ENCODE measurements at places on chromosomes 3 and 15. TPM values are rescaled to one million over a fixed set of nuclear protein-coding genes. Genes with fewer than 3 reads are reported as not detected.
A peak's percentile ranks its signal among the peaks of the same experiment; 100 is the strongest.

DNA sequence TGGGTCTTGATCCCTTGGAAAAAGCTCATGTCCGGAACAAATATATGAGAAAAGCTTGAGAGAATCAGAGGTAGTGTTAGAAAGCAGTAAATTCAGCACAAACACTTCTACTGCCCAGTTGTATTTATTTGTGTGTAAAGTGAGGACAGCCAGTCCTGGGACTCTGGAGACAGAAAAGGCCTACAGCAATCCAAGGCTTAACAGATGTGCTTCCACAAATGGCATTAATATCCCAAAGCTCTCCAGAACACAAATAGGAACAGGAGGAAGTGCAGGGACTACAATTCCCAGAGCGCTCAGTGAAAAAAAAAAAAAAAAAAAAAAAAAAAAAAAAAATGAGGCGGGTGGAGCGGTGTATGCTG is 390 bp upstream of the AP2M1 start:
- DNase-seq, result no peak

The CPNE9 gene
- not detected for total RNA-seq

DNA sequence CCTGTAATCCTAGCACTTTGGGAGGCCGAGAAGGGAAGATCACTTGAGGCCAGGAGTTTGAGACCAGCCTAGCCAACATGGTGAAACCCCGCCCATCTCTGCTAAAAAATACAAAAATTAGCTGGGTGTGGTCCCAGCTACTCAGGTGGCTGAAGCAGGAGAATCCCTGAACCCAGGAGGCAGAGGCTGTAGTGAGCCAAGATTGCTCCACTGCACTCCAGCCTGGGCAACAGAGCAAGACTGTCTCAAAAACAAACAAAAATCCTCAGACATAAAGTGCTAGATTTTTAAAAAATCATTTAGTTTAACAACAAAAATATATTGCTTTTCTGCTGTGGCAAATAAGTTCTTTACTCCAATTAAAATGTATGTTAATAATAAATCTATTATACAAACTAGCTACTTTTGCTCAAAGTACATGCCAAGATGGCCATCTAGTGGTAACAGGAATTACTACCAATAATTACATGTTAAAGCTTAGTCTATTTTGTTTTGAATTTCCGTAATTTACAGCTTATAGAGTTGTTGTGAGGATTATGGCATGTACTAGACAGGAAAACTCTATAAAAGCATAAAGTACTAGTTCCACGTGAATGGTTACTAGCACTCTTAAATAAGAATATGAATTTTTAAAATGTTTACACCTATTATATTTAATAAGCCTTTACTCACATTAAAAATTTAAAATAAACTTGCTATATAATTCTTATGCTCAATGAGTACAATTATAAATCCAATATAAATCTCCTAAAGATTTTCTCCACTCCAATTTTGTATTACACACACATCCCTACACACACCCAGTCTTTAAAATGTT is 39.0 kb downstream of the GABPB1 start:
- peak; percentile 52 for DNase-seq

DNA sequence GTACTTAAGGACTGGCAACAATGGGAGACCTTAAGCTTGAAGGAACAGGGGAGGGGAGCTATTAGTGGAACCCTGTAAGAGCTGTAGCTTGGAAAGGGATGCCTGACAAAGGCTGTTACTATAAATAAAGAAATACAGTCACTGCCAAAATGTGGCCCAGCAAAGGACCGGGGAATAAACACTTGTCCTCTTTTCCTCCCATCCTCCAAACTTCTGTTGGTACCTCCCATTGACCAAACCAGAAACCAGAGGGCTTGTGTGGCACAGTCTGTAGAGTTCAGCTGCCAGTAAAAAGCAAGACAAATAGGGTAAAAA is 25.1 kb upstream of the TCF12 start:
- no peak for DNase-seq

DNA sequence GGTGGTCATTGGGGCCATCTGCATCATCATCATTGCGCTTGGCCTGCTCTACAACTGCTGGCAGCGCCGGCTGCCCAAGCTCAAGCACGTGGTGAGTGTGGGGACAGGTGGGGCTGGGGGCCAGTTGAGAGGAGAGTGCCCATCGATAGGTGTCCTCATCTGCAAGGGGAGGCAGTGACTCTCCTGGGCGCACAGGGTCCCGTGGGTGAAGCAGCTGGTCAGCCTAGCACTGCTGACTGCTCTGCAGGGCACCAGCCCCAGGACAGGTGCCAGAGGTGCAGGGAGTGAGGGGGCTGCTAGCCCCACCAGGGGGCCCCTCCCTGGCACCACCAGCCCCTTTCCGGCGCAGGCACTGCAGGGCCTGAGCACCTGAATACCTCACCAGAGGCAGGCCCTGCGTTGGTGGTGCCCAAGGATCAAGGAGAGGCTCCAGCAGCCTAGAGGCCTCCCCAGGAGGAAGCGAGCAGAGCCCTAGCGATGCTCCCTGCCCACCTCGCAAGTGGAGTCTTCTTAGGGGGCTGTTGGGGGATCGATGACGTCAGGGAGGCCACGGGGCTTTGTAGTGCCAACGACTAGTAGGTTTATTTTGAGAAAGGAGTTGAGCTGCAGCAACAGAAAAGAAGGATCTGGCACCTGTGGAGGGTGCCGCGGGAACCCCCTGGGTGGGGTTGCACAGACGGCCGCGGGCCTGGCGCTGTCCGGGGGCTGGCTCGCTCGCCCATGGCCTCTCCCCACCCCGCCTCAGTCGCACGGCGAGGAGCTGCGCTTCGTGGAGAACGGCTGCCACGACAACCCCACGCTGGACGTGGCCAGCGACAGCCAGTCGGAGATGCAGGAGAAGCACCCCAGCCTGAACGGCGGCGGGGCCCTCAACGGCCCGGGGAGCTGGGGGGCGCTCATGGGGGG is 976 bp upstream of the ABTB1 start:
- peak; percentile 33 for DNase-seq

DNA sequence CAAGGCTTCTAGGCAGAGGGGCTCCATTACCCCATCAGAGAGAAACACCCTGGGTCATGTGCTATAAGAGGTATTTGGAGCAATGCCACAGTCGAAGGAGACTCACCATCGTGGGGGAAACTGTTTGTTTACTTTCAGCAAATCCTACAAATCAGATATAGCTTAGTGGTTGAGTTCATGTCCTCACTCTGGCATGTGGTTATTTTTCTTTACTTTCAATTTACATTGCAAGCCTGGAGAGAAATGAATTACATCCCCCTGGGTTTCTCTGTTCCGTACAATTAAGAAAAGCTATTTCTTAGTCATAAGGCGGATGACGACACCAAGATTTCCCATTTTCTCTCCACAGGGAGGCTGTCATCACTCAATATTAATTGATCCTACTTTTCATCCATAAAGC is 36.9 kb downstream of the RFTN1 start:
- no peak for DNase-seq

DNA sequence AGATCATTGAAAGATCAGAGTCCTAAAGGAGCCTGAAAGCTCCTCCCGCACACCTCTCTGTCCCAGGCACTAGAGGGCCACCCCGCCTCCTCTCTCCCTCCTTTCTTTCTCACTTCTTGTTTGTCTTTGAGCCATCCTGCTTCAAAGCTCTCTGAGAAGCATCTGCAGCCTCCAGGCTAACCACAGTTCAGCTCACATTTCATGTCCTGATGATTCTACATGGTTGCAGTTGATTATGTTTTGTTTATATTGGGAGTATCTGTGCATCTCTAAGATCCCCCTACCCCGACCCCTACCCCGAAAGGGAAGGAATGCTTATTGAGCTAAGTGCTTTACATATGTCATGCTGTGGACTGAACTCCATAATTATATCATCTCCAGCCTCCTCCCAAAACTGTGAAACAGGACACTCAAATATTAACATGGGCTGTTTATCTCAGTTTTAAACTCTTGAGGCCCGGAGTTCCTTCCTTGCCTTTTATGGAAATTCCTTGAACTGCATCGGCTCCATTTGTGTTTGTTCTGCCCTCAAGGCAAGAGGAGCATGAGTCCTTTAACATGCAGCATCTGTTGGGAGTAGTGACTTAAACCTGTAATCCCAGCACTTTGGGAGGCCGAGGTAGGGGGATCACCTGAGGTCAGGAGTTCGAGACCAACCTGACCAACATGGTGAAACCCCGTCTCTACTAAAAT is 30.9 kb downstream of the MGLL start:
- peak; percentile 58 for DNase-seq
